ENCODE measurements at places on chromosomes 2 and 18.

GRCh38 chr18:23878336-23878900, 136.1 kb upstream of the TTC39C start:
- DNase-seq, result no peak

DNA sequence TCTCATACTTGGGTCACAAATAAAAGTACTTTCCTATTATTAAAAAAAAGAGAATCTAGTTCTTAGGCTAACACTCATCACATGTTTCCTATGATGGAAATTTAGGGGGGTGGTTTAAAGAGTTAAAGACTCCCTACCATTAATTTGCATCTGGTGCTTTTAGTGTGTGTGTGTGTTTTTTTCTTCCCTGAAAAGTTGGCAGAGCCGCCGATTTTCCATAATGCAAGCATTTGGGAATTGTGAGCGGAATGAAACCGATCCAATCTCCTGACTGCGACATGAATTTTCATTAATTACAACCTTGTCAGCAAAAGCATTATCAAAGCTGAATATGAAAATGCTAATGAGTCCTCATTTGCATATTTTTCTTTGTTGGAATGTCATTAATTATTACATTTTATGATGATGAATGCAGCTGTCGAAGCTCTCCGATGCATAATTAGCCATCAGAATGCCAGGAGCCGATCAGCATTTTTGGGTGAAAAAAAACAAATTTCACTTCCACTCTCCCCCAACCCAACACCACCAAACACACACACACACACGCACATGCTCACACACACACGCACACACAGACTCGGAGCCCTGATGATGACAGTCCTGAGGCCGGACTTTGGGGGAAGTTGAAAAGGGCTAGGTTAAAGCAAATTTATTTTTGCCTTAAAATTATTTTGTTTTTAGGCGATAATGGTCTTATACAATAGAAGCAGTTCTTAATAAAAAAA, 165.4 kb downstream of the TCF4 start:
- DNase-seq, result no peak

- no peak for DNase-seq
Measured at GRCh38 chr2:181858600-181858999, 32.9 kb upstream of the ITPRID2 start.

GRCh38 chr2:74137651-74138599, 9.8 kb downstream of the BOLA3 start:
- no peak for DNase-seq

DNA sequence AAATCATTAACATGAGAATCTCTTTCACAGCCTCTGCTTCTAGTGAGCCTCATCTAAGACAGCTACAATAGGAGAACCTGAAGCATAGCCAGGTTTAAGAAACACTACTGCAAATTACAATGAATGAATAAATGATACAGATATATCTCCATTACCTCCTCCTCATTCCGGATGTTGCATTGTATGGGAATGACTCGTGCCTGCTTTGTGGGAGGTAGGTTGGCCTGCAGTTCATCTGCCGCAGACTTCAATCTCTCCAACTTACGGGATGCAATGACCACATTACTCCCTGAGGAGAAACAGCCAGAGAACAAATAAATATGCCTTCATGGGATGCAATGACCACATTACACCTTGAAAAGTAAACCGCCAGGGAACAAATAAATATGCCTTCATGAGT, 15.4 kb downstream of the PECR start:
- DNase-seq, result no peak

GRCh38 chr2:237432484-237433092, 18.6 kb upstream of the COL6A3 start:
- peak; percentile 73 for DNase-seq

DNA sequence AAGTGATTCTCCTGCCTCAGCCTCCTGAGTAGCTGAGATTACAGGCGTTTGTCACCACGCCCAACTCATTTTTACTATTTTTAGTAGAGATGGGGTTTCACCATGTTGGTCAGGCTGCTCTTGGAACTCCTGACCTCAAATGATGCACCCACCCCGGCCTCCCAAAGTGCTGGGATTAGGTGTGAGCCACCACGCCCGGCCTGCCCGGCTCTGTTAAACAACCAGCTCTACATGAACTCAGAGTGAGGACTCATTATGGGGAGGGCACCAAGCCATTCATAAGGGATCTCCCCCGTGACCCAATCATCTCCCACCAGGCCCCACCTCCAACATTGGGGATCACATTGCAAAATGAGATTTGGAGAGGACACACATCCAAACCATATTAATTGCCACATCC, 8.8 kb downstream of the ATIC start:
- DNase-seq, result no peak

DNA sequence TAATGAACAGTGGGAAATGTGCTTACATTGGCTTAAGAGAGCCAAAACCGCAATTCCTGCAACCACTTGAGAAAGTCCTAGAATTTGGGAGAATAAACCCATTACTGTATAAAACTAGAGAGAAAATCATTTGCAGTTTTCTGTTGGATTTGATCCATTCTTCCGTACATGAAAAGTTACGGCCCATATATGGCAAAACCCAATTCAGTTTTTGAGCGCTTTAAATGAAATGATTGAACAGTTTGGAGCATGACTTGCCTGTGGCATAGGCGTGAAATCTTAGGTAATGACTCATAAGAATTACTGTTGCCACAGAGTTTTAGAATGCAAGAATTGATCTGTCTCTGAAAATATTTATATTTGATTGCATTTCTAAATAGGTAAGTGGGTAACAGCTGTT, 52.0 kb downstream of the PHLPP1 start:
- no peak for DNase-seq

DNA sequence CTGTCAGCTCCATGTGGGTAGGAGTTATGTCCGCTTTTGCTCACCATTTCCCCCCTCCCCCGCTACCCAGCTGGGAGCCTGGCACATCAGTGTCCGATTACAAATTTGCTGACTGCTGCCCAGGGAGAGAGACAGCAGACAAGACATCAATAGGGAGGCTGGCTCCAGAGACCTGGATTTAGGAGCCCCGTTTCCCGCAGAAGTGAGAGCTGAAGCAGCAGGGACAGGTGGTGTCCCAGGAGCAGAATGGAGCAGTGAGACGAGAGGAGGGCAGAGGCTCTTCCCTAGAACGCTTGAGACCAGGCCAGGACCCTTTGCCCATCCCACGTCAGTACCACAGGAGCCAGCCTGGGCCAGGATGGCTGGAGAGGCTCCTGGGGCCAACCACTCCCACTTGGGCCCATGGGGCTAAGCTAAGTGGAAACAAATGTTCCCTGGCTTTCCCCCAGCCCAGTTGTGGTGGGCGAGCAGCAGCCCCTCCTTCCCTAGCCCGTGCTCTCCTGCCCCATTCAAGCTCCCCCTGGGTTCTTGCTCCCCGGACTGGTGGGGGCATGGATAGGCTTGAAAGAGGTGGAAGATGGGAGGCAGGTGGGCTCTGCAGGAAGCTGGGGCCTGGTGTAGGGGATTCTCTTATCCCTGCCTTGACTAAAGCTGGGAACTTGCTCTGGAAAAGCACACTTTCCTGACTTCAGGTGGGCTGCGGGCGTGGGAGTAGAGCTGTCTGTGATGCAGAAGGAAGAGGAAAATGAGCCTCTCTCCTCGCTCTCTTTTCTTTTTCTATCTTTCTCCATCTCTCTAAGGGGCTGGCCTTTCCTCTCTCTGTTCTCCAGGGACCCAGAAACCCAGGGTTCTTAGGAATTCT, 4.1 kb upstream of the WNT6 start:
- no peak for DNase-seq

DNA sequence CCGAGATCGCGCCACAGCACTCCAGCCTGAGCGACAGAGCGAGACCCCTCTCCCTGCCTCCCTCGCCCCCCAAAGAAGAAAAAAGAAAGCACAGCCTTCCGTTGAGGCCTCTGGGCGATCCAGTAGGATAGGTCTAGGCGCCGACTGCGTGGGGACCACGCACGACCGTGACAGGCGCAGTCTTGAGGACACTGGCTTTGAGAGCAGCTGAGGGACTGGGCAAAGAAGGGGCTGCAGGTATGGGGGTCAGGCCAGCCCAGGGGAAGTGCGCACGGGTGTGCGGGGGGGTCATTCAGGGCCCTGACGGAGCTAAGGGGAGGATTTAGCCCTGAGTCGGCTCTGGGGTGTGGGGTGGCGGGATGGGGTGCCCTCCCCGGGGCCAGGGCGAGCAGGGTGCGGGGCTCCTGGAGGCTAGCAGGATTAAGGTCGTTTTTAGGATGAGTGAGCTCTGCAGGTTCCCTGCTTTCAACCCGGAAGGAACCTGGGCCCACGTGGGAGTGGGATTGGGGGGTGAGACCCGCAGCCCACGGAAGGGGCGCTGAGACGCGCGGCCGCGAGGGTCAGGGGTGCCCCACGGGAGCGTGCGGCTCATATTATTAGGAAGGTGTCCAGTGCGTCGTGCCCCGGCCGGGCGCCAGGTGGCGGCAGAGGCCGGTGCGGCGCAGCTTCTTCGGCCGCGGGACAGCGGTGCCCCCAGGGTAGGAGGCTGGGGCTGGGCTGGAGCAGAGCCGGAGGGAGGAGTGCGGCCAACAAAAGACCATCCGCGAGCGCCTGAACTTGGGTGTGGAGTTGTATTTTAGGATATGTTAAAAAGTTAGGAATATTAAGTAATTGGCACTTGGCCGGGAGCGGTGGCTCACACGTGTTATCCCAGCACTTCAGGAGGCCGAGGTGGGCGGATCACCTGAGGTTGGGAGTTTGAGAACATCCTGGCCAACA, 20.5 kb upstream of the ZNF236 start:
- DNase-seq, result peak; percentile 31

DNA sequence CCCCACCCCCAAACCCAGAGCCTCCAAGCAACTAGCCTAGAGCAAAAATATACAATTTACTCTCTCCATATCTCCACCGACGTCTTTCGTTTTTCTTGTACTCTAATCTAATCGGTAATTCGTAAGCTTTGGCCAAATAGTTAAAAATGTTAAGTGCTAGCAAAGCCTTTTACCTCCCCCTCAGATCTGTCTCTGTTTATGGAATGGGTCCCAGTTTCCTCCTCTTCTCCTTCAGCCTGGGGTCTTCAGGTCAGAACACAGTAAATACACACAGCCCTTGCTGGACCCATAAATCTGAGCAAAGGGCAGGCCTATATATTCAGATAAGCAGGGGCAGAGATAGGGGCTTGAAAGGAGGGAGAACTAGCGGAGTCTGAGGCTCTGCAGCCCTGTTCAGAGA, 267.4 kb downstream of the MEIS1 start:
- DNase-seq, result no peak

- no peak for DNase-seq
Measured at GRCh38 chr2:2853346-2853745, 522.3 kb upstream of the MYT1L start.

DNA sequence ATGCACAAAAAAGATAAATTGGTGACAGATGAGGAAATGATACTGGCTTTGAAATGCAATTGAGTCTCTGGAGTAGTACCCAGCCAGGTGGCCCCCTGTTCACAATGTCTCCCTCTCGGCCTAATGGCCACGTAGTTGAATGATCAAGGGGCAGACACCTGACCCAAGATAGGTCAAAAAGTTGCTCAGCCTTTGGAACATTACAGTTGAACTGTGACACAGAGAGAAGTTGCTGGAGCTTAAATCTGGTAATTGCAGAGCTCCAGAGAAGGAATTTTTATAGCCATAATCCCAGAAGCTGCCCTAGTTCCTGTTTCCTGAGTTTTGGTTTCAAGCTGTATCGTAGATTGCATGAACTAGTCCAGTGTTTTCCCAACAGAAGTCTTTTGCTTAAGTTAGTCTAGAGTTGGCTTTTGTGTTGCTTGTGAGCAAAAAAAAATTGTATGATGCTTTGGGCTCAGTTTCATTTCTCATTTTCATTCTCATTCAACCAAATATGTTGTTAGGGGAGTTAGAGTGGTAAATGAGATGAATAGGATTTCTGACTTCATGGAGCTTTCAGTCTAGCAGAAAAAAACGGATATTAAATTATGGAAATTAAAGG, 117.9 kb downstream of the CSRNP3 start:
- no peak for DNase-seq

DNA sequence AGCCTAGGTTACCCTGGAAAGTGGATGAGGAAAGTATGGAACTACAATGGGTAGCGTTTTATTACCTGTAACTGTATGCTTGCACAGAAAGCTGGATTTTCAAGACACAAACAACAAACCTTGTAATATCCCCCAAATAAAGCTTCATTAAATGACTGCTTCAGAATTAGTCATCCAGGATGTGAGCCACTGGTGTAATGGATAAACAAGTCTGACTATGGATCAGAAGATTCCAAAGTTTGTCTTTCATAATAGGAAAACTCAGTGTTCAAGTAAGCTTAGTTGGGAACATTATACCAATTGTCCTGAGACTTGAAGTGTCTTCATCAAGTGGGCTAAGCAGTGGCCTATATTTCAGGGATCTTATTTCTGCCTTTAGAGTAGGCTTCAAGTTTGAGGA, 518.8 kb downstream of the LRP1B start:
- DNase-seq, result no peak

- DNase-seq, result no peak
Measured at GRCh38 chr18:76499021-76499420, 4.0 kb upstream of the ZNF516 start.

GRCh38 chr2:226185616-226186211, 613.9 kb downstream of the IRS1 start:
- no peak for DNase-seq

DNA sequence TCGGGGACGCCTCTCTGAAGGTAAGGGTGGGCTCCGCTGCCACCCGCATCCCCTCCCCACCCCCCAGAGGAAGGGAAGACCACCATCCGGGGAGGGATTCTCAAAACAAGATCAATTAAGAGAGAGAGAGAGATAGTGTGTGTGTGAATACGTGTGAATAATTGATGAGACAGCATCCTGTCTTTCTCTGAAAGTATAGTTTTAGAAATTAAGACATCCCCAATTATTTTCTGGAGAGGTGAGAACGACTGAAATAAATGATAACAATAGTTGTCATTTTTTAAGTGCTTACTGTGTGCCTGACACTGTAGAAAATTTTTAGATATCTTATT, 751 bp downstream of the IL18R1 start:
- DNase-seq, result no peak

DNA sequence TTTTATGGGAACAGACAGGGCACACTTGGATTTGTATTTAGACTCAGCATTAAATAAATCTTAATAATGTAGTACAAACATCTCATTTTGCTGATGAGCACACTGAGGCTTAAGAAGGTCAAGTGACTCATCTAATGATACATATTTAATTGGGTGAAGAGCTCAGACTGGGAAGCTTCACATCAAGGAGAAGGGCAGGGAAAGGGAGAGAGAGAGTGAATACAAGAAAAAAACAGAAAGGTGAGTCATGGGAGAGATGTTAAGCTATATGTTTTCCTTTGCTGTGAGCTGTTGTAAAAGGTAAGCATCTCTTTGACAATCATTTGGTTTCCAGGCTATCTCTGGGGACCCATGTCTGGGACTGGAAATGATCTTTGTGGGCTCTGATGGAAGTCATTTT, 277.8 kb downstream of the SETBP1 start:
- no peak for DNase-seq

Measured in activated CD8-positive, alpha-beta memory T cell treated with anti-CD3 and anti-CD28 coated beads for 1 hour (primary cell).